K562 (cell line): ENCODE measurements at places on chromosomes 12 and 14. TPM values are rescaled to one million over a fixed set of nuclear protein-coding genes. Genes with fewer than 3 reads are reported as not detected.

DNA sequence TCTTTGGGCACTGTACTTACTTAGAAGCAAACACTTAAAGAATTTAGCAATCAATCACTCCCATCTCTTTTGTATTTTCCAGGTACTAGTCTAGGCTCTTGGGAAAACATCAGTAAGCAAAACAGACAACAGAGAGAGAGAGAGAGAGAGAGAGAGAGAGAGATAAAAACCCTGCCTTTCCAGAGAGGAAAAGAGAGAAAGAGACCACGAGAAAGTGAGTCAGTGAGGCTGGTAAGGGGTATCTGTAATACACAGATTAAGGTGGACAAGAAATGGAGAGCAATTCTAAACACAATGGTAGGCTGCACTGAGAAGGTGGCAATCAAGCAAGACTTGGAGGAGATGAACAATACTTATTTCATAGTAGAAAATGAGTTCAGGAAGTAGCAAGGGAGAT is 119.9 kb upstream of the OVCH1 start:
- DNase-seq, result no peak
- no peaks in the 10 kb centered on the region for H3K4me1 ChIP-seq
- no peaks in the 10 kb centered on the region for H3K36me3 ChIP-seq
- no peaks in the 10 kb centered on the region for H3K27me3 ChIP-seq

GRCh38 chr14:91263329-91263728 is 18.8 kb upstream of the GPR68 start:
- peak overlapping the region; percentile 84 for H3K27ac ChIP-seq
- no peak for DNase-seq
- peaks cover 31% of the 10 kb centered on the region; the same call in 2 of the 3 replicates for H3K4me1 ChIP-seq

GRCh38 chr12:110355073-110355472 is 48.4 kb downstream of the ANAPC7 start:
- H3K27ac ChIP-seq, result no peak overlapping the region
- no peak overlapping the region for H3K4me3 ChIP-seq
- peaks cover 9% of the 10 kb centered on the region; the same call in 1 of the 3 replicates for H3K36me3 ChIP-seq
- peak; percentile 65 for DNase-seq
- no peaks in the 10 kb centered on the region for H3K27me3 ChIP-seq
- peaks cover 21% of the 10 kb centered on the region; the same call in 2 of the 3 replicates for H3K4me1 ChIP-seq

DNA sequence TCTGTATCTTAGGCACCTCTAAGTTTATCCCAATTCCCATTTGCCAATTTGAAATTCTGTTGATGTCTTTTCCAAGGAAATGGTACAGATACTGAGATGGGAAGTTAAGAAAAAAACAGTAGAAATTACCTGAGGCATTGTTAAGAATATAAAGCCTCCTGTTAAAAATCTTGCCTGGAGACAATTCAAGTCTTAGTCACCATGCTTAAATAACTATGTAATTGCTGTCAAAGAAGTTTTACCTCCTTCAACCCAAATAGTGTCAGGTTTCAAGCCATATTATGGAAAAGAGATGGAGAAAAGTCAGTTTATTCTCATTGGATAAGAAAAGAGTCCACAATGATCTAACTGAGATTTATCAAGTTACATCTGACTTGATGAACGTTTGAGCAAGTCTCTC is 974.7 kb downstream of the GALC start:
- no peak overlapping the region for H3K27ac ChIP-seq
- no peak for DNase-seq
- no peak overlapping the region for H3K4me3 ChIP-seq

GRCh38 chr12:52371716-52372115 is 4.4 kb upstream of the KRT85 start:
- no peak for DNase-seq
- no peak overlapping the region for H3K27ac ChIP-seq
- no peaks in the 10 kb centered on the region for H3K4me1 ChIP-seq
- no peaks in the 10 kb centered on the region for H3K36me3 ChIP-seq
- peaks cover 18% of the 10 kb centered on the region for H3K27me3 ChIP-seq

MDGA2 gene
- not detected in 2 replicates for total RNA-seq

CALCOCO1 gene
- total RNA-seq, result 11.3 and 16.3 TPM in 2 replicates

RASSF8 gene
- total RNA-seq, result 0.09 and 0.29 TPM in 2 replicates

PKP2 gene
- total RNA-seq, result 3.5 and 4.1 TPM in 2 replicates
